ENCODE measurements at places on chromosomes 11 and 22.

GRCh38 chr11:8867931-8868631 is 42.9 kb upstream of the AKIP1 start:
- no peak for DNase-seq

DNA sequence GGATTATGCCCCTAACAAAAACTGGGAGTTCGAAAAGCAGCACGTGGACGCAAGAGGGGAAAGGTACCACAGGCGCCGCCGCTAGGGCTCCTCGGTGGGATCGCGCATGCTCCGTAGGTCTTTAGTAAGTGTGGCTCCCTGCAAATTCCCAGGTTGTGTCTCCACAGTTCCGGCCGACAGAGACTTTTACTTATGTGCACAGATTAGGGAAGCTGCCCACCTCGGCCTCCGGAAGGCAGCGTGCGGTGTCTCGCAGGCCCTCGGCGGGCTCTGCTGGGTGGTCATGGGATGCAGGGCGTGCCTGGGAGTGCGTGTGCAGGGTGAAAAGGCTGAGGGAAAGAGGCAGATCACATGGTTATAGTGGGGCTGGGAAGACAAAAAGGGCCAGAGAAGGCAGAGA is 39.7 kb upstream of the PANX1 start:
- no peak for DNase-seq

GRCh38 chr11:125170510-125171031 is 6.0 kb downstream of the PKNOX2 start:
- DNase-seq, result no peak

DNA sequence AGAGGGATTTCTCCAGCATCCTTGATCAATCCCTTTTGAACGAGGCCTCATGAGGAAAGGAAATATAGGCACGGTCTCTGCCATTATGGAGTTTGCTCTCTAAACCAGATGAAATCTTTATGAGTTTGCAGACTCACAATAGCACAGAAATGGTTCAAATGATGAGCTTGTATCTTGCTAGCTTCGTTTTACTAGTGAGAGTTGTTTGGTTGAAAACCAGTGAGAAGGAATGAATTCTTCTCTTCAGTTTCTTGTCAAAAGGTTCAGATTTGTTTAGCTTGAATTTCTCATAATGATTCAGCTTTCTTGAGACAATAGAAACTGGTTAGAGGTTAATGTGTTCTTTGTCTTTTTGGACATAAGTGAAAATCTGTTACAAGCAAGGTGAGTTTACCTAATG is 92.7 kb downstream of the ZBTB16 start:
- DNase-seq, result no peak

DNA sequence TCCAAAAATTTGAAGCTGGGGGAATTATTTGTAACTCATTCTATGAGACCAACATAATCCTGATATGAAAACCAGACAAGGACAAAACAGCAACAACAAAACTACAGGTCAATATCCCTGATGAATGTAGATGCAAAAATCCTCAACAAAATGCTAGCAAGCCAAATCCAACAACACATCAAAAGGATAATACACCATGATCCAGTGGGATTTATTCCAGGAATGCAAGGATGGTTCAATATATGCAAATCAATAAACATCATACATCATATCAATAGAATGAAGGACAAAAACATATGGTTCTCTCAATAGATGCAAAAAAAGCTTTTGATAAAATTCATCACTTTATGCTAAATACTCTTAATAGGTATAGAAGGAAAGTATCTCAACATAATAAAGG is 19.4 kb upstream of the USP2 start:
- DNase-seq, result no peak

DNA sequence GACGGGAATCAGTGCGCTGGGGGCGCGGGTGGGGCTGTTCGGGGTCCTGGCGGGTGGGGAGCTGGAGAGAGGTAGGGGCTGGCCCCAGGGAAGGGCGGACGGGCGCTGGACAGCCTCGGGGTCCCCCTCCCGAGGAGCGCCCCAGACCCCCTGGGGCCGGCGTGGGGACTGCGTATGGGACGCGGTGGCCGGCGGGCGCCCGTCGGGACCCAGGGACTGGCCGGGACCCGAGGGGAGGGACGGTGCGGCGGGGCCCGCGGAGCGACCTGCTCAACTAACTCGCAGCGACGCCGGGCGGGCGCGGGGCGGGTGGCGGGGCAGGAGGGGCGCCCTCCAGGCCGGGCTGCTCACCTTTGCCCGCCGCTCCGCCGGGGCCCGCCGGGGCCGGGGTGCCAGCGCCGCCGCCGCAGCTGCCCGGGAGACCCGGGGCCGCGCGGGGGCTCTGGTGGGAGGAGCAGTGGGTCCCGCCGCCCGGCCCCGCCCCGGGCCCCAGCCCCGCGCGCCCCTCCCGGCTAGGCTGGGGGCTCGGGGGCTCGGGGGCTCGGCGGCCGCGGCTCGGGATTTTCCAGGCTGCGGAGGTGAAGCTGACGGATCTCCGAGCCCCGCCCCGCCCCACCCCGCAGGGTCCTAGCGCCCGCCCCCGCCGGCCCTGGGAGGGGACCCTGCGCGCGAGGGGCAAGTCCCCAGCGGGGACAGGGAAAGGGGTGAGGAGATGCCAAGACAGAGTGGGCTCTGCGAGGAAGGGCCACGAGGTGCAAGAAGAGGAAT is 12.3 kb downstream of the STARD10 start:
- no peak for DNase-seq

- DNase-seq, result no peak
These were observed 1458.6 kb downstream of the BRD1 start for GRCh38 chr22:48368975-48369525.

DNA sequence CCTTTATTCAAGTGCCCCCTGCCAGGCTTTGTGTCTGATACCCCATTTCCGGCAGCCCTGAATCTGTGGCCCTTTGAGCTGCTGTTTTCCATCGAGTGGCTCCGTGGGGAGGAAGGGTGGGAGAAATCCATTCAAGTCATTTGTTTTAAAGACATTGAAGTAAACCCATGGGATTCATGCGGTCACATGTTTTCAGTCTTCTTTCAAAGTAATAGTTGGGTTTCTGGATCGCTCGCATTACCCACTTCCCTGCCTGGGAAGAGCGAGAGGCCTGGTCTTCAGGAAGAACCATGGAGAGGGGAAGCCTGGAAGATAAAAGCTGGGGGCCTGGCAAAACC is 14.4 kb downstream of the DAGLA start:
- DNase-seq, result no peak

- DNase-seq, result peak; percentile 86
These were observed 182.7 kb downstream of the ADAMTS15 start for GRCh38 chr11:130631119-130631518.

DNA sequence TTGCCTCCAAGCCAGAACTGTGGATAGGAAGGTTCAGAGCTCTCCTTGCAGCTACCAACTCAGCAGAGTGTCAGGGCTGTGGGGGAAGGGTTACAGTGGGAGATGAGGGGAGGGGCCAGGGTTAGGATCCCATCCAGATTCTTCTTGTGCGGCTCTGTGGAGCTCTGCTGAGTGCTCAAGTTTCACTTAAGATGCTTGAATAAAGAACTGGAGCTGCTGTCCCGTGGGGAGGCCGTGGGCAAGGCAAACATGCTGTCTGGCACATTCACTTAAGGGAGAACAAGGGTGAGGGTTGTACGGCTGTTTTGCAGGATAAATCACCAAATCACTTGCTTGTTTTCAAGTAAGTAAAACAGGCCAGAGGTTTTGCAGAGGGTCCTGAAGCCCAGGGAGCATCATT is 197.1 kb downstream of the FAM76B start:
- DNase-seq, result no peak

DNA sequence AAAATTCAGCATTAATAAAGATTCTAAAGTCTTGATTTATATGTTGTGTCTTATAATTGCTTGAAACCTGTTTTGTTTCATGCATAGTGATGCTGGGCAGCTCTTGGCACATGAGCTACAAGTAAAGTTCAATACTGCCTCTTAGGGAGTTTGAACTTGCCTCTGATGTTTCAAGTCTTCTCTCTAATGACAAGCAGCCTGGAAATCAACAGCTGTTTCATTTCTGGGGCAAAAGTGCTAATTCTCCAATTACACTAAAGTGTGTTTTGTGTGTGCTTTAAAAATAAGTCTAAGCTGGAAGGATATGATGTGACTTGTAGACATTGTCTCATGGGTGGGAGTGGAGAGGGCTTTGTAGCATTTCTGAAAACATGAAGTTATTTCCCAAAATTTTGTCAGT is 23.7 kb upstream of the SESN3 start:
- DNase-seq, result no peak

GRCh38 chr22:27800250-27801201 is 1.0 kb downstream of the MN1 start:
- no peak for DNase-seq

- DNase-seq, result no peak
These were observed 935 bp downstream of the QSER1 start for GRCh38 chr11:32893343-32894148.

- no peak for DNase-seq
These were observed 58.3 kb downstream of the SYT13 start for GRCh38 chr11:45227836-45228235.

DNA sequence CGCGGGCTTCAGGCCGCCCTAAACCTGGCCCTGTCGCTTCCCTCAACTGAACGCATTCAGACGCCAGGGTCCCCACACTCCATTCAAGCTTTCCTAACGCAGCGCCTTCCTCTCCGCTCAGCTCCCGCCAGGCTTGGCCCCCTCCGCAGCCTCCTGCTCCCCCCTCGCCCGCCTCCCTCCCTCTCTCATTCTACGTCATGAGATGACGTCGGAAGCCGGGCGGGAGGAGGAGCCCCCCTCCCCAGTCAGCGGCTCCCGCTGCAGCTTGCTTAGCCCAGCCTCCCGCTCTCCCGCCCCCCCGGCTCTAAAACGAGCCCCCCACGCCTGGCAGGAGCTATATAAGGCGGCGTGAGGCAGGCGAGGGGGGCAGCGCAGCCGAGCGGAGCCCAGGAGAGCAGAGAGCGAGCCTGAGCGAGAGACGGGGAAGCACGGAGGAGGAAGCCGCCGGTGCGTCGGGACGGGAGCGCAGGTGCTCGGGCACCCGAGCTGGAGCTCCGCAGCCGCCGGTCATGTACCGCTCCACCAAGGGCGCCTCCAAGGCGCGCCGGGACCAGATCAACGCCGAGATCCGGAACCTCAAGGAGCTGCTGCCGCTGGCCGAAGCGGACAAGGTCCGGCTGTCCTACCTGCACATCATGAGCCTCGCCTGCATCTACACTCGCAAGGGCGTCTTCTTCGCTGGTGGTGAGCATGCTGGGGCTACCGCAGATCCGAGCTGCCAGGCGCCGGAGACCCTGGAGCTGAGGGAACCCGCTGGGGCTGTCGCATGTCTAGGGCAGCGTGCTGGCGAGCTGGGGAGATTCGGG is at the start of gene NPAS4:
Gene NPAS4 (plus strand): TSS at position 365 of the 806 bp plus-strand sequence. CDS start 145 bp downstream, at position 510.
- no peak for DNase-seq

- DNase-seq, result no peak
These were observed 502.4 kb downstream of the INSC start for GRCh38 chr11:15617126-15617525.

GRCh38 chr11:46886211-46886610 is 32.1 kb downstream of the LRP4 start:
- DNase-seq, result no peak

GRCh38 chr22:36445158-36445668 is 36.2 kb downstream of the TXN2 start:
- DNase-seq, result no peak

DNA sequence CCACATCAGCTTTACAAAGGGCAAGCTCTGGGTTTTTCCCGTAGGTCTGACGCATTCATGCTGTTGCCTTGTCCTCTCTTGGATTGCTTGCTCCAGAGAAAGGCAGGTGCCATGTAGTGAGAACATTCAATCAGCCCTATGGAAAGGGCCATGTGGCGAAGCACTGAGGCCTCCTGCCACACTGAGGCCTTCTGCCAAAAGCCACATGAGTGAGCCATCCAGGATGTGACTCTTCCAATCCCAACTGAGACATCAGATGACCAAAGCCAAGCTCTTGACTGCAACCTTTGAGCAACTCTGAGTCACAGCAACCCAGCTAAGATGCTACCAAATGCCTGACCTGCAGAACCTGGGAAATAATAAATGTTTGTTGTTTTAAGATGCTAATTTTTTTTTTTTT is 9.0 kb upstream of the PANX3 start:
- DNase-seq, result peak; percentile 76

DNA sequence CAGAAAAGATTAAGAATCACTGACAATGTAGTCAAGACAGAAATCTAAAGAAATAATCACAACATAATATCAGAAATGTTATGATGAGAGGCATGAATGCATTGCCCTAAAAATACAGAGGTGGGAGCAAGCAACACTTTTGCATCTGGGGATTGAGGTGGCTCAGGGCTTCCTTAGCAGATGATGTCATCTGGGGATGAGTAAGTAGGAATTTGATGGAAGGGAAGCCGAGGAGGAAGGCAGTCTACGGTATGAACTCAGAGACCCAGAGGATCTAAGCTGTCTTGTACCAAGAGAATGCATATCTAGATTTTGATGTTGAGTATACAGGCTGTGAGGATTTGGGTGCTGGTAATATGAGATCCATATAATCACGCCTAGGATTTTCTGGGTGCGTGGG is 193.0 kb upstream of the SNX19 start:
- no peak for DNase-seq

- no peak for DNase-seq
These were observed 16.8 kb downstream of the KCNJ11 start for GRCh38 chr11:17371614-17372013.

DNA sequence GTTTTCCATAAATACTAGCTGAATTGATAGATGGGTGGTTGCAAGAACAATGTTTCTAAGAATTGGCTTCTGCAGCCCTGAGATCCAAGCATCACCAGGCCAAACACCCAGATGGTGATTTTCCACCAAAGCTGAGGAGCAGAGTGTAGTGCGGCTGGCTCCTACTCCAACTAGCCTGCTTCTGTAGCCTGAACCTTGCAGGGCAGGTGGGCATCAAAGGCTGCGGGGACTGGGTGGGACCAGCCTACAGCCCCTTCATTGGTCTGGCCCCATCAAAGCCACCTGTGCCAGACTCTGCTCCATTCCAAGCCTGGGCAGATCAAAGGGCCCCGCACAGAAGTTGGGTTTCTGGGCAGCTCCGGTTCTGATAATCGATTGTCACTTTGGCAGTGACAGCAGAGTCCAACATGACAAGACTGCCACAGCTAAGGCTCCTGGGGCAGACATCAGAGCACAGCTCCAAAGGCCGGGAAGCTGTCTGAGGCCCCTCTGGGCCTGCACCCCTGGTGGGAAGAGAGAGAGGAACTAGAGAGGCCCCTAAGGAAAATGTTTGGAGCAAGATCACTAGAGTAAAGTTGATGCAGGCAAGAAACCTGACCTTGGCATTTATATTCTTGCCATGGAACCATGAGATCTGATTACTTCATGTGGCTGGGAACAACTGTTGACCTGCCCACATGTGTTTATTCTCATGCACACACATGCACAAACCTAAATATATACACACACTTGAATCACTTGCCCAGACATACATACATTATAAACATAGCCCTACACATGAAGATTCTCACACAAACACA is 582.9 kb downstream of the INSC start:
- DNase-seq, result no peak

DNA sequence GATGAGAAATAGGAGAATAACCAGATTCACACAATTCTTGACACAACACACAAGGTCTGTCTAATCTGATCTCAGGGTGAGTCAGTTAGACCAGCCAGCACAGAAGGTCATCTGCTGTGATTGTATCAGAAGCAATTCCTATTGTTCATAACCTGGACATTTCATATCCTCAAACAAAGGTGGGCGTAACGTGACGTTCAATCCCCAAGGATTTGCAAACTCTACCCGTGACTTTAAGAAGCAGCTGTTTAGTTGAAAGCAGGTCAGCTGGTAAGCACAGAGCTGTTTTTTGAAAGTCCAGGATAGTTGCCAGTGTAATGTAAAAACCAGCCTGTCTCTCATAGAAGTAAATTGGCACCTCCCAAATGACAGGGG is 385.1 kb downstream of the DCDC1 start:
- DNase-seq, result peak; percentile 49

Measured in HS-5 (cell line).